ENCODE measurements at places on chromosomes 3 and 15.

GRCh38 chr3:134796281-134797056 is 1.4 kb downstream of the EPHB1 start:
- DNase-seq, result no peak

GRCh38 chr3:150965436-150965835 is 7.1 kb downstream of the CLRN1 start:
- no peak for DNase-seq

GRCh38 chr3:121482660-121483059 is 63.1 kb downstream of the POLQ start:
- DNase-seq, result no peak

GRCh38 chr3:197802779-197803459 is 11.9 kb downstream of the LRCH3 start:
- no peak for DNase-seq

DNA sequence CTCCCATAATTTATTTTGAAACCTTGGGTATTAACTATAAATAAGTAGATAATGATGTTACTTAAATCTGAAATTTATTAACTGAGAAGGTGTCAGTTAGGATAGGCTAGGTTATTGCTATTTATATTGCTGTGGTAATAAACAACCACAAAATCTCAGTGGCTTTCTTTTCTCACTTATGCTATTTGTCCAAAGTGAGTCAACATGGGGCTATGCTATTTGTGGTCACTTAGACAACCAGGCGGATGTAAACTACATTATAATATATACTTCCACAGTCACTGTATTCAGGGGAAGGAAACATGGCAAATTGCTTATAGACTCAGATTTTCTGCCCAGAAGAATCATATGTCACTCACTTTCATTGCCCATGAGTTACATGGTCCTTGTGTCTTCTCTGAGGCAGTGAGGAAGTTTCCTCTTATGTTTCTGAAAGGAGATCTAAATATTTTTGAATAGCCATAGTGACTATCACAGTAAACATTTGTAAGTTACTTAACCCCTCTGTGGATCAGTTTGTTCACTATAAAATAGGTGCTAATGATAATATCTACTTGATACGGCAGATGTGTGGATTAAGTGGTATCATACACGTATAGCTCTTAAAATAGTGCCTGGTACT is 19.8 kb downstream of the HMG20A start:
- DNase-seq, result no peak

DNA sequence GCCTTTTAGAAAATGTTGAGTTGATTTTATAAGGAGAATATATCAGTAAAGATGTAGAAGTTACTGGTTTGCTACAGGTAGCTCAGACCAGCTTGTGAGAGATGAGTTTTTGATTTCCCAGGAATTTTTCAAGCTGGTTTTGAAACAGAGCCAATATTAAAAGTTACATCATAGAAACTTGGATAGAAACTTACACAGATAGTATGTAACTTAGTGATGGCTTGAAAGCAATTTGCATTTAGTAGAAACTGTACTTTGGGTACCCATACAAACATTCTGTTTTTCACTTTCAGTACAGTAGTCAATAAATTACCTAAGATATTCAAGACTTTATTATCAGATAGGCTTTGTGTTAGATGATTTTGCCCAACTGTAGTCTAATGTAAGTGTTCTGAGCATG is 93.4 kb downstream of the RBMS3 start:
- no peak for DNase-seq

All from activated CD4-positive, CD25-positive, alpha-beta regulatory T cell (primary cell).